ENCODE measurements at places on chromosomes 4 and X.

DNA sequence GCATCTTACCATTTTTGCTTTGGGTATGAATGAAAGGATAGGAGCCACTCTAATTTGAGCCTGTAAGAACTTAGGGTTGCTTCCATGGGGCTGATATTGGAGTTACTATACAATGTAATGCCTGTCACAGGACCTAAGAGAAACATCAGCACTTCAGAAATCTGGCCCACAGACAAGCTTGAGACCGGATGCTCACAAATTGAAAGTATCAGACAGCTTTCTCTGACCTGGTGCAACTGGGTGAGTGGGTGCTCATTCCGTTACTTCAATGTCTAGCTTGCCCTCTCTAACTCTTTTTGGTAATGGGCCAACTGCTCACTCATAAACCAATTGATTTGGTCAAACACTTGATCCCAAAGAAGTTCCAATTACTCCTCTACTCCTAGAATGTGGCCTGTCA, 62.1 kb downstream of the GPC4 start:
- DNase-seq, result no peak

- peak; percentile 74 for DNase-seq
Measured at GRCh38 chrX:100615005-100615404, 21.6 kb downstream of the TSPAN6 start.

DNA sequence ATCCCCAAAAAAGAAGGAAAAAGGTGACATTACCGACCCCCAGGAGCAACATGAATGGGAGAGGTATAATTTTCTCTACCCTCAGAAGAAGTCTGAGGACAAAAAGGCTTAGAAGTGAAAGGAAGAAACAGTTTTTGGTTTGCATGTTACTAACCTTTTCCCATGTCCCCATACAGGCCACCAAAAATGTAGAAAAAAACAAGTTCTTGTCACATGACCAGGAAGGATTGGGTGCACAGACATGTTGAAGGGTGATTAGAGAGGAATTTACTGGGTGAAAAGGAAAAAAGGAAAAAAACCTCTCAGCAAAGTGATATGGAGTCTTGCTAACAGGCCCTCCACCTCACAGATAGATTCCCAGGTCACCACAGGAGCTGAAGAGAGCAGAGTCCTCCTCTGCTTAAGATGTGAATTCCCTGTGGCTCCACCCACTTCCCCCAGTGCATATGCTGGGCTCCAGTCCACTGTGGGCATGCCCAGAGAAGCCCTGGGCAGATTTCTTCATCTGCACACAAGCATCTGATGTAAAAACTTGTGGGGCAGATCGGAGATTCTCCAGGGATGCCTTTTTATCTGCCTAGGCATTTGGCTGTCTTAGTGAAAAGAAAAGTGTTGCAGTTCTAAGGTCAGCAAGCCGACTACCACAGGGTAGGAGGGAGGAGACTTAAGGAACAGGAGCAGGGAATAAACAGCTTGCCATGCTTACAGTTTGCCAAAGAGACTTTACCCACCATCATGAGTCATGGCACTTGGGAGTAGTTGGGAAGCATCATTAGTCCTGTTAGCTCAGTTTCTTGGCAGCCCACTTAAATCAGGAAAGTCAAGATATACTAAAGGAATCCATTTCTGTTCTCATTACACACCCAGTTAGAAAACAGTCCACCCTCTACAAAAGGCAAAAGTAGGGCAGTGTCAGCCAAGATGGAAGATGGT, 25.0 kb upstream of the PASD1 start:
- DNase-seq, result no peak

GRCh38 chr4:172794307-172794703, 374.3 kb upstream of the GALNT7 start:
- no peak for DNase-seq

GRCh38 chr4:5749568-5749967, 38.6 kb downstream of the EVC start:
- DNase-seq, result no peak

DNA sequence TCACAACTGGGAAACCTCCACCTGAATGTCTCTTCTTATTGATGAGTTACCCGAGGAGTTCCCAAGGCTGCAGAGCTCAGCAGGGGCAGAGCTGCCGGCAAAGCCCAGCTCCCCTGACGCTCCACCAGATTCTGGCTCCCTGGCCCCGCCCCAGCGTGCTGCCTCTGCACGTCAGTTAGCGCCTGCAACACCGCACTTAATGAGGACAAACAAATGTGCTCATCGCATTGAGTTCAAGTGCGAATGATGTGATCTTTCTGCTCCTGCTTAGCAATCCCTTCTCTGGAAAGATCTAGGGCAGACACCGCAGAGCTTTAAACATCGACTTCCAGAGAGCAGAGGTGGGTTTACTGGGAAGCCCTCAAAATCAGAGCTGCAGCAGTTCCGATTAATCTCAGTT, 55.5 kb upstream of the FBXW7 start:
- DNase-seq, result peak; percentile 19

DNA sequence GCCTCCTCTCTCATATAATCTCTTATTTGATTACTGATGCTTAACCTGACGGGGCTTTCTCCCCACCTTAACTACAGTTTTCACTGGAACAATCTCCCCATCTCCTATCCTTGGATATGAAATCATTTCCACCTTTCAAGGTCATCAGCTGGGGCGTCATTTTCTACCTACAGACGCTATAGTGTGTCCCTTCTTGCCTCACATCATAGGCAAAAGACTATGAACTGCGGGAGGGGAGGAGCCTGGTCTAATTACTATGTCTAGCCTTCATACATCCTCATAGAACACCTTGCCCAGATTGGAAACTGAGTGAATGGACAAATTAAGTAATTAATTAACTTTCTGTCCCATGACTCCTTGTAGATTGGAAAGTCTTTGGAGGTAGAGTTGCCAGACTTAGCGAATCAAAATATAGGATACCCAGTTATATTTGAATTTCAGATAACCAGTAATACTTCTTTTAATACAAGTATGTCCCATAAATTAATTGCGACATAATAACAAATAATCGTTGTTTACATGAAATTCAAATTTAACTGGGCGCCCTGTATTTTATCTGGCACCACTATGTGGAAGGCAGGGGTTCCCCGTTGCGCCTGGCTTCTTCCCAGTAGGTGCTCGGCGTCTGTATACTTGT, 752 bp upstream of the ATP6AP2 start:
- peak; percentile 0 for DNase-seq
